ENCODE measurements at places on chromosomes 12 and 14.

- no peak for DNase-seq
Measured at GRCh38 chr14:20971705-20972021, 16.4 kb downstream of the RNASE2 start.

DNA sequence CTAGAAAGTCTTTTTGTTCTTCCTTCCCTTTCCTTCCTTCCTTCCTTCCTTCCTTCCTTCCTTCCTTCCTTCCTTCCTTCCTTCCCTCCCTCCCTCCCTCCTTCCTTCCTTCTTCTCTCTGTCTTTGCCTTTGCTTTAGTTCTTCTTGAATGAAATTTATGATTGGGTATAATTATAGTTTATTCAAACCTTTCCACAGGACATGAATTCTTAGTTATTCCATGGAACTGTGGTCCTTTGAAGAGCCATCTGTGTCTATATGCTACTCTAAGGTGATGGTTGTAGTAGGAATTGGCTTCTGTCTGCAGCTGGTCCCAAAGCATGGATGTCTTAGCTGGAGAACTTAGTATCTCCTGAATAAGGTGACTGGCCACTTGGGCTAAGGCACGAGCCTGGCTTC lies 64.8 kb downstream of the IGF1 start:
- no peak for DNase-seq

DNA sequence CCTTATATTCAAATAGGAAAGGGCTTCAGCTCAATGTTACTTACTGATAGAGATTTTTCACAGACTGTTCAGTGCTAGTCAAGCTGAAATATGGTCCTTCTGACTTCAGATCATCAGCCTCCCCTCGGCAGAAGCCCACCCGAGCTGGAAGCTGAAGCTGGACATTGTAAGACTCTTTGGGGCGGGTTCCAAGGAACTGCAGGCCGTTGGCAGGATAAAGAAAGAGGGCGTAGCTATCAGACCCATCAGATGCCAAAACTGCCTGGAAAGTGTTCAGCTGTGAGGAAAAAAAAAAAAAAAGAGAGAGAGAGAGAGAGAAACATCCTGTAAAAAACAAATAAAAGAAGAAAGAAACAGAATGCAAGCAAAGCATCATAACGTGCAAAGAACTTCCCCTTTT lies 8.8 kb downstream of the NID2 start:
- DNase-seq, result no peak

GRCh38 chr14:71754422-71755095 lies 177.7 kb upstream of the RGS6 start:
- no peak for DNase-seq

DNA sequence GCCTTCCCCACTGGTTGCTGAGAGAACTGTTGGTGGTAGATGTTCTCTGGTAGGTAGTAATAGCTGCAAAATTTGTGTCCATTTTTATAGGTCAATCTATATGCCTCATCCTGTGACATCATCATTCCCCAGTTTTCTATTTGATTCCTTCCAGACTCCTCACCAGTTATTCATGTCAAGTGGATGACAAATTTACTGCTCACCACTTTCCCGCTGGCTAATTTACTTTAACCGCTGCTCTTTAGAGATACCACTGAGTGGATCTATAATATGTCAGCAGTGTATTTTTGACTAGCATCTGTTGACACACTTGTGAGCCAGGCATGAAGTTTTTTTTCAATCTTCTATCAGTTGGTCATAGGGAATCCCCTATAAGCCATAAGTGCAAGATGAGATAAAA lies 24.6 kb downstream of the GPR65 start:
- no peak for DNase-seq

DNA sequence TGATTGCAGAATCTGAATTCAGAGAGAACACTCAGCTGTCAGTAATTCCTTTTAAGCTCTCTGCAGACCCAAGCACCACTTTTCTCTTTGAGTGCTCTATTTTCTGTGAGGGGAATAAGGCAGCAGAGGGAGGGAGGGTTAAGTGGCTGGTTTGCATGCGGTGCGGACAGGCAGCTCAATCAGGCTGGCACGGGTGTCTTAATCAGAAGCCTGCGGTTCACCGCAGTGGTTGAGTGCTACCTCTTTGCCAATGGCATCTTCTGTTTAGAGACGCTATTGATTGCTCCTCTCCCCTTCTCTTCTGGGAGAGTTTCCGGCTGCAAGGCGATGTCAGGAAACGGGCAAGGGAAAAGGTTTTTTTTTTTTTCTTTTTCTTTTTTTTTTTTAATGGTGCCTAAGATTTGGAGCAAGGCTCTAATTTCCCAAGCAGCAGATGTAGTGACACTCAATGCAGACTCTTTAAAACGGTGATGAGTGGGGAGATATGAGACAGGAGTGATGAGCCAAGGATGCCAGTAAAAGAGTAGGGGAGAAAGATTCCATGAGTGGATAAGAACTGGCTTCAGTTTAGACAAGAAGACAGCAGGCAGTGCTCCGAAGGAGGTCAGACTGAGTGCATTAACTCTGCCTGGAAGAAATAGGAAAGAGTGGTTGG lies 533.7 kb upstream of the SEL1L start:
- DNase-seq, result no peak

GRCh38 chr12:104903648-104904423 lies 54.3 kb downstream of the SLC41A2 start:
- no peak for DNase-seq

DNA sequence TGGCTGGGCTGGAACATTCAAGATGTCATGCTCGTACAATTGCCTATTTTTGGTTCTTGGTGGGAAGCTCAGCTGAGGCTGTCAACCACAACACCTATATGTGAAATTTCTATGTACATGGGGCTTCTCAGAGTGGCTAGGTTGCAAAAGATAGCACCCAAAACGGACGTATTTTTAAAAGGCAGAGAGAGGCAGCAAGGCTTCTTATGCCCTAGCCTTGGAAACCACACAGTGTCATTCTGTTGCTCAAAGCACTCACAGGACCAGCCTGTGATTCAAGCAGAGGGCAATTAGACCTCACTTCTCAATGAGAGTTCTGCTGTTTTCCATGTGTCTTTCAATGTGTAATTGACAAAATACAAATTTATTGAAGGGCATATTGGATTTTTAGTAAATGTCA lies 134.0 kb downstream of the GXYLT1 start:
- no peak for DNase-seq
